ENCODE measurements at places on chromosomes 5 and 9. TPM values are rescaled to one million over a fixed set of nuclear protein-coding genes. Genes with fewer than 3 reads are reported as not detected.

The AGXT2 gene
- polyA plus RNA-seq: not detected

The IRX1 gene
- 3.6 TPM for polyA plus RNA-seq

DNA sequence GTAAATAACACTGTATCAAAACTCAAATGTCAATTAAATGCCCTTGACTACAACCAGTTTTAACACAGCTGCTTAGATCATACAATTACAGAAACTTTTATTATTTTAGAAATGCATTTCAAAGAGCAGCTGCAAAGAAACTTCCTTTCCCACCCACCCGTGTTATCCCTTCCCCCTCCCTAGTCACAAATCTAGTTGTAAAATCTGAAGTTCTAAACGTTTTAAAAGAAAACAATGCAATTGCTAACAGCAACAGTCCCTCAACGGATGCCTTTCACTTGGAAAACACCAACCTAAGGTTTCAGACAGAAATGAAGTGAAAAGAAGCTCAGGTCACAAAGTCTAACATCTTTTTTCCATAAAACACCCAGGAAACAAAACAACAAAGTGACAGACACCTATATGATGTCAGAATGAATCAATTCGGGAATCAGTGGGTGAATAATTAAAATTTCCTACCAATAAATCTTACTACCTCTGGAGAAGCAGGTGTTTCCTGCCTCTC lies 100.3 kb downstream of the FBXW11 start:
- DNase-seq: no peak

DNA sequence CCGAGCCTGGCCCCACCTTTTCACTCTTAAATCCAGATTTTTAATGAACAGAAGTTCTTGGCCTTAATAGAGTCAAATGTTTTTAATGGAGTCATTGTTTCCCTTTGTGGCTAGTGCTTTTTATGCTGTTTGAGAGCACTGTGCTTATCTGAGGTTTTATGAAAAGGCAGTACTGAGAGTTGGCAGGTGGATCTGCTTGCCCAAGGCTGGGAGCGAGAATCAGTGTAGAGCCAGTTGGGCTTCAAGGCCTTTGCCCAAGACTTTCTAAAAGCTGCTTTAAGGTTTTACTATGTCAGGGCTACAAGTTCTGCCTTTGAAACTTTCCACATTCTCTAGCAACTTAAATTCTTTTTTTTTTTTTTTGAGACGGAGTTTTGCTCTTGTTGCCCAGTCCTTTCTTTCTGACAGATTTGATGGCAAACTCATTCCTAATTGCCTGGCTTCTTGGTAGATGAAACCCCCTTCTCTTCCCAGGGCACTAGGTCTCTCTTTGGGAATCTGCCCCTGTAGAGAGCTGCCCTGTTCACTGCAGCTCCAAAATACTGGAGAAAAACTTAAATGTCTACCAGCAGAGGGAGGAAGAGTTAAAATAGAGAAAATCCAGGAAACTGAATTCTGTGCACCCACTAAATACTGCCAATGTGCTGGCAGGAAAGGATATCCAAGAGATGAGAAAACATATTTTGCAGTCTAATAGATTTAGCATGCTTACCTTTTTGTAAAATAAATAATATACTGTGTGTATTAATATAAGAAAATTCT lies 36.9 kb upstream of the CDK20 start:
- DNase-seq: peak; percentile 44

- no peak for DNase-seq
Measured at GRCh38 chr5:177233206-177233605, 70.3 kb downstream of the RAB24 start.

- peak; percentile 73 for DNase-seq
Measured at GRCh38 chr5:17727098-17727497, 92.8 kb downstream of the TAF11L14 start.

Measured in lung (tissue), 17 donors.